ENCODE measurements at places on chromosomes 6 and 20. TPM values are rescaled to one million over a fixed set of nuclear protein-coding genes. Genes with fewer than 3 reads are reported as not detected.

Gene TRIM38
- 0.58 TPM for total RNA-seq

Gene ZBTB2
- total RNA-seq, result 21.9 TPM

- peaks cover 7% of the 10 kb centered on the region for H3K4me1 ChIP-seq
- peaks cover 53% of the 10 kb centered on the region for H3K27me3 ChIP-seq
- no peaks in the 10 kb centered on the region for H3K36me3 ChIP-seq
- DNase-seq, result no peak
- H3K4me3 ChIP-seq, result no peak overlapping the region
Observed at GRCh38 chr6:83463886-83464285, 33.0 kb upstream of the ME1 start.

DNA sequence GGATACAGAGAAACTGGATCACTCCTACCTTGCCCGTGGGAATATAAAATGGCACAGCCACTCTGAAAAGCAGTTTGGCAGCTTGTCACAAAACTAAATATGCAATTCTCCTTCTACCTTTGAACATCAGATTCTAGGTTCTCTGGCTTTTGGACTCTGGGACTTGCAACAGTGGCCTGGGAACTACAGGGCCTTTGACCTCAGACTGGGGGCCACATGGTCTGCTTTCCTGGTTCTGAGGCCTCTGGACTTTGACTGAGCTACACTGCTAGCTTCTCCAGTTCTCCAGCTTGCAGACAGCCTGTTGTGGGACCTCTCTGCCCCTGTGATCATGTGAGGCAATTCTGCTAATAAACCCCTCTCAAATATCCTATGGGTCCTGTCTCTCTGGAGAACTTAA, 168.8 kb downstream of the CDH26 start:
- H3K4me3 ChIP-seq, result no peak overlapping the region
- no peak for DNase-seq
- H3K36me3 ChIP-seq, result no peaks in the 10 kb centered on the region
- H3K4me1 ChIP-seq, result no peaks in the 10 kb centered on the region
- H3K27me3 ChIP-seq, result no peaks in the 10 kb centered on the region

GRCh38 chr6:83190626-83191025, 2.4 kb downstream of the PGM3 start:
- H3K4me3 ChIP-seq, result no peak overlapping the region
- peaks cover 4% of the 10 kb centered on the region for H3K4me1 ChIP-seq
- peaks cover 37% of the 10 kb centered on the region for H3K36me3 ChIP-seq
- DNase-seq, result no peak
- H3K27me3 ChIP-seq, result no peaks in the 10 kb centered on the region

DNA sequence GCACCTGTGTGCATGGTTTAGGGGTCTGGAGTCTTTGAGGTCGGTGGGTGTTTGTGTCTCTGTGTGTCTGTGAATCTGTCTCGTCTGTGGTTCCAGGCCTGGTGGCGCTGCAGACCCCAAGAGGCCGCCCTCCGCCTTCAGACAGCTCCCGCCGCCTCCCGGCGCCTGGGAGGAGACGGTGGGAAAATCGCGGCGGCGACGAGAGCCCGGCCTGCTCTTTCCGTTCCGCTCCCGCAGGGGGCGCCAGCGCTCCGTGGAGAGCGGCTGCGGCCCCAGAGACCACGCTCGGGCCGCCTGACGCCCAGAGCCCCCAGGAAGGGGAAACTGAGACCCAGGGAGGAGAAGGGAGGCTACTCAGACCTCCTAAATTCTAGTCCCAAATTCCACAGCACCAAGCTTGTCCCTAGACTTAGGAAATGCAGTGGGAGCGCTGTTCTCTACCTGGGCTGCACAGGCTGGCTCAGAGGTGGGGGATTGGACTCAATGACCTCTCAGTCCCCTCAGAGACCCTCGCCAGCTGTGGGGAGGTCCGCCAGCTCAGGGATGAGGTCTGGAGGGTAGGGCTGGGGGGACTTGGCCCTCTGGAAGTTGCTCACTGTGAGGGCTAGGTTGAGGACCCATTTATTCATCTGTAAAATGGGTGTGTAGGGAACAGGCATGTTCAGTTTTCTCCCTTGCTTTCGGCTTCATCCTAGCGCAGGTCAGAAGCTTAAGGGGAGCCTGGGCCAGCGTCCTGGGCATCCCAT, 36.9 kb upstream of the BLCAP start:
- H3K27ac ChIP-seq, result no peak overlapping the region
- peak; percentile 83 for DNase-seq
- H3K27me3 ChIP-seq, result no peaks in the 10 kb centered on the region
- H3K4me3 ChIP-seq, result no peak overlapping the region
- H3K4me1 ChIP-seq, result peaks cover 29% of the 10 kb centered on the region
- no peaks in the 10 kb centered on the region for H3K36me3 ChIP-seq

DNA sequence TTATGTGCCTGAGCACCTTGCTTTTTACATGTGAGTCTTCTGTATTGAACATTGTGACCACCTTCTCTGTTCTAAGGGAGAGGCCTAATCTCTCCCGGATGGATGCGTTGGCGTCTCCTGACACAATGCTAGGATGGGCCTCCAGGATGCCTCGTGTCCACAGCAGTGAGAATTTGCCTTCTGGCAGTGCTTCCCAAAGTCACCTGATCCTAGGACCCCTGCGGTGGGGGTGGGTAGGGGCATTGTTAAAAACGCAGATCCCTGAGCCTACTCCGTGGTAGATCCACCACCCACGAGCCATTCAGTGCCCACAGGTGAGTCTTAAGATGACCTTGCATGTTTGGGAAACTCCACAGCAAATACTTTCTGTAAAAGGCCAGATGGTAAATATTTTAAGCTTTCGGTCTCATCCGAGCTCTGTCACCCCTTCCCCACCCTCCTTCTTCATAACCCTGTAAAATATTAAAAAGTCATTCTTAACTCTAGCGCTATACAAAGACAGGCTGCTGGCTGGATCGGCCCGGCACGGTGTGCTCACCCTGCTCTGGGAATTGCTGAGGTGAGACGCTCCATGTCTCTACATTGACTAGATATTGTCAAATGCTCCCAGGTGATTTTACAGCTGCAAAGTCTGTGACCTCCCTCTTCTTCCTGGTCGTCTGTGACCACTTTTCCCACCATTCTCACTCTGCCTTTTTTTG, 106.7 kb upstream of the IYD start:
- H3K27ac ChIP-seq, result no peak overlapping the region
- H3K27me3 ChIP-seq, result no peaks in the 10 kb centered on the region
- H3K4me3 ChIP-seq, result no peak overlapping the region
- 0 out of 2 replicates have a peak, but pooled peaks cover 2% of the 10 kb centered on the region for H3K4me1 ChIP-seq
- H3K36me3 ChIP-seq, result no peaks in the 10 kb centered on the region
- peak; percentile 35 for DNase-seq

DNA sequence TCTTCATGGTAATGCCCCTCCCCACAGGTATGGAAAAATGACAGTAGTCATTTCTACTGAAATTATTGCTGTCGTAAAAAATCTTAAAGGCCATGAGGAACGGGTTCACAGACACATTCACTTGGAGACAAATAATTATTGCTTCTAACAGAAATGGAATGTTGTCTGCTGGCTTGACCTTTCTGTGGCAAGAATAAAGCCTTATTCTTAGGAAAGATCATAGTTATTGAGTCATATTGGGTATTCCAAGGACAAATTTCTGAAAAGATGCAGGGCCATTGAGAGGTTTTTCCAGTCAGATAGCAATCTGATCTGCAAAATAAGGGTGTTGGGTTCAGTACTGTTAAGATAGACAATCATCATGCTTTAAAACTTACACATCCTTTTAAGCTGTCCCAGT, 29.2 kb downstream of the AKAP7 start:
- no peak overlapping the region for H3K4me3 ChIP-seq
- H3K4me1 ChIP-seq, result peaks cover 40% of the 10 kb centered on the region
- H3K27ac ChIP-seq, result no peak overlapping the region
- H3K36me3 ChIP-seq, result no peaks in the 10 kb centered on the region
- no peak for DNase-seq
- H3K27me3 ChIP-seq, result no peaks in the 10 kb centered on the region

- no peaks in the 10 kb centered on the region for H3K27me3 ChIP-seq
- no peaks in the 10 kb centered on the region for H3K36me3 ChIP-seq
- DNase-seq, result peak; percentile 93
Observed at GRCh38 chr6:73349311-73349710, 4.8 kb downstream of the DPPA5 start.

GRCh38 chr20:35515949-35516645, 13.4 kb downstream of the C20orf173 start:
- H3K4me1 ChIP-seq, result no peaks in the 10 kb centered on the region
- no peaks in the 10 kb centered on the region for H3K27me3 ChIP-seq
- no peak overlapping the region for H3K4me3 ChIP-seq
- H3K27ac ChIP-seq, result no peak overlapping the region
- H3K36me3 ChIP-seq, result no peaks in the 10 kb centered on the region

DNA sequence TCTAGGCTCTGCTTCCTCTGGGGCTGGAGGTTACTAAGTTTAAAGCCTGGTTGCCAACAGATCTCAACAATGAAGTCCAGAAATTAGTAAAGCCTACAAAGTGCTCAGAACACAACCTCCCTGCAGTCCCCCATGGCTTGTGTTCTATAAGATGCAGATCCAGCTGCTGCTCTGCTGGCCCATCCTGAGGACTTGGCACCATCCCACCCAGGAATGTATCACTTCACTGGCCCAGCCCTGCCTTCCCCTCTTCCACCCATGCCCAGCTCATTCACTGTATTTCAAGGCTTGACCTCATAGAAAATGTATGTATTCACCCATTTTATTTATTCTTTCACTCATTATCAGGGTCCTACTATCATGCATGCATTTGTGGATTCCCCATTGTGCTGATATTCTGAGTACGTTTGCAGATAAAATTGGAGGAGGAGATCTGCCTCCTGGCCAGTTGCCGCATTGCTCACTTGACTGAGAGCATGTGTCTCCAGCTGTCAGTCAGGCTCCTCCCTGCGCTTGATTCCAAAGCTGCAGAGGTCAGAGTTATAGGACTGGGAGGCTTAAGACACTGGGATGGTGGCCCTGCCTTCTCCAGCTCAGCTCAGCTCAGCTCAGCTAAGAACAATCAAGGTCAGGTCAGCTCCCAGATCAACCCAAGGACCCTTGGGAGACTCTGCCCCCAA, 104.8 kb downstream of the MAFB start:
- DNase-seq, result no peak
- no peaks in the 10 kb centered on the region for H3K36me3 ChIP-seq
- H3K4me1 ChIP-seq, result no peaks in the 10 kb centered on the region
- no peak overlapping the region for H3K4me3 ChIP-seq

DNA sequence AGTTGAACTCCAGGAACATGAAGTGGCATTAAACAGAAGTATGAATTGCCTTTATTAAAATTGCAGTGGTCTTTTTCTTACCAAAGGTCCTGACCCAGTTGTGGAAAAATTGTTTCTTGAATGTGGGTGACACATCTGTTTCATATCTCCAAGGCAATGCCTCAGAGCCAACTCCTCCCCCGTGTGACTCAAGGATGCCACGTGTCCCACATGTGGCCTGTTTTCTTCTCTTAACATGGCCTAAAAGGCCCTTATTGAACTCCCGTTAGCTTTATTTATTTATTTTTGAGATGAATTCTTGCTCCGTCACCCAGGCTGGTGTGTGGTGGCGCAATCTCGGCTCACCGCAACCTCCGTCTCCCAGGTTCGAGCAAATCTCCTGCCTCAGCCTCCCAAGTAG, 128.4 kb upstream of the ESR1 start:
- H3K27ac ChIP-seq, result no peak overlapping the region
- H3K27me3 ChIP-seq, result no peaks in the 10 kb centered on the region
- no peak overlapping the region for H3K4me3 ChIP-seq
- H3K36me3 ChIP-seq, result no peaks in the 10 kb centered on the region
- H3K4me1 ChIP-seq, result peaks cover 10% of the 10 kb centered on the region
- DNase-seq, result no peak
